ENCODE measurements at places on chromosomes 16 and 17. TPM values are rescaled to one million over a fixed set of nuclear protein-coding genes. Genes with fewer than 3 reads are reported as not detected.

DNA sequence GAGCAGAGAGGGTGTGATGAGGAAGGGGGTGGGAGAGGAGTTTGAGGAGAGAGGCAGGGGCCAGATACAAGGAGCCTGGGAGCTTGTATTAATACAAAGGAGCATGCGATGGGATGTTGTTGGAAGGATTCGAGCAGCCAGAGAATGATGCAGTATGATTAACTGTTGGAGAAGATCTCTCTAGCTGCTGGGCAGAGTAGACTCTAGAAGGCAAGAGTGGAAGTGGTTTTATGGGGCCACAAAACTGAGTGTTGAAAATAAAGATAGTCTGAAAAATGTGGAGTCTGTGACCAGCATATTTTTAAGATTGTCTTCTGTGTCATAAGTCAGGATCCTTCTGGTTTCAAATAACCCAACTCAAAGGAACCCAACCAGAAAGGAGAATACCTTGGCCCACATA, 98.3 kb downstream of the MSI2 start:
- no peak for DNase-seq
- no peaks in the 10 kb centered on the region for H3K27me3 ChIP-seq
- peaks cover 4% of the 10 kb centered on the region for H3K4me1 ChIP-seq
- peaks cover 1% of the 10 kb centered on the region for H3K36me3 ChIP-seq
- no peak overlapping the region for H3K27ac ChIP-seq

GRCh38 chr17:38429476-38430100, 1.3 kb downstream of the ARHGAP23 start:
- no peak for DNase-seq
- H3K27ac ChIP-seq, result peak overlapping the region; percentile 96
- H3K4me3 ChIP-seq, result peak overlapping the region; percentile 96
- no peaks in the 10 kb centered on the region for H3K36me3 ChIP-seq
- H3K27me3 ChIP-seq, result no peaks in the 10 kb centered on the region
- H3K4me1 ChIP-seq, result peaks cover 38% of the 10 kb centered on the region

DNA sequence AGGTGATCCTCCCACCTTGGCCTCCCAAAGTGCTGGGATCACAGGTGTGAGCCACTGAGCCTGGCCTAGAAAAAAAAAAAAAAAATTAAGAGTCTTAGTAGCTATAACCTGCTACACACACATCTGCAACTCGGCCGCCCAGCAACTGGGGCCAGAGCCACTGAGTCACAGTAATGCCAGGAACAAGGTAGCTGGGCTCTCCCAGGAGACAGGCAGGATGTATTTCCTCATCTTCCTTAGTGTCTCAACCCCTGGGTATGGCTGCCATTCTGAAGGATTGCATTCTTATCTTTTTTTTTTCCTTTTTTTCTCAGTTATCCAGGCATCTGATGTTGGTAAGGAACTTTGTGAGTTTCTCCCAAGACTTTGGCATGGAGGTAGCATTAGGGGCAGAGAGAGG, 7.1 kb upstream of the PSMD3 start:
- H3K4me1 ChIP-seq, result no peaks in the 10 kb centered on the region
- no peak for DNase-seq
- peaks cover 30% of the 10 kb centered on the region for H3K27me3 ChIP-seq
- no peak overlapping the region for H3K4me3 ChIP-seq
- H3K36me3 ChIP-seq, result no peaks in the 10 kb centered on the region

- H3K27me3 ChIP-seq, result no peaks in the 10 kb centered on the region
- no peak overlapping the region for H3K27ac ChIP-seq
- no peak overlapping the region for H3K4me3 ChIP-seq
- H3K36me3 ChIP-seq, result peaks cover 65% of the 10 kb centered on the region
- no peak for DNase-seq
- peaks cover 1% of the 10 kb centered on the region for H3K4me1 ChIP-seq
These were observed 7.6 kb upstream of the CDK5R1 start for GRCh38 chr17:32479074-32479617.

The RDM1 gene
- total RNA-seq, result not detected

The CYGB gene
- 1.3 TPM for total RNA-seq

DNA sequence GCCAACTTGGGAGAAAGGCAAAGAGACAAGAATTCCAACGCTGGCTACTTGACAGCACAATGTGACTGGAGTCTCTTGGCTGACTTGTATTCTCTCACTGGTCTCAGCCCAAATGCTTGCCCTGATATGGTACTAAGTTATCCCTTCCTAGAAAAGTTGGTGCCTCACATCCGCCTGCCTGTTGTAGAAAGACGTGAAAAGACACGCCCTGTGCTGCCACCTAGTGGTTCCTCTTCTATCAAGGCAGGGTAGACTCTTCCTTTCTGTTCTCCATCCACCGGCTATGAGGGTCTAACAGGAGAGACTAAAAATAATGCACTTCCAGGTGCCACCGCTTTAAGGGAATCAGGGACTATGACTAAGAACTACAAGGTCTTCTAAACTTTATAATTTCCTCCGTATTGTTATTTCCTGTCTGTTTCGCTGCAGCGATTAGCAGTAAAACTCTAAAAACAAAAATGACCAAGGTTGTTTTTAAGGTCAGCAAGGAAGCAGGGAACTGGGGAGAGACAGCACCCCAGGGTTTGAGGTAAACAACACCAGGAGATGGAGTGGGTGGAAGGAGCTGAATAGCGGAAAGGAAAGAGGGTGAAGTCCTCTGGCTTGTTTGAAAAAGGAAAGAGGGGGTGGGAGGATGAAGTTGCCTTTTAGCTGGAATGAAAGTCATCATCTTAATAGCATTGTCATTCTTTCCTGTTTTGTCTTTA, 109.5 kb downstream of the YPEL2 start:
- no peaks in the 10 kb centered on the region for H3K36me3 ChIP-seq
- H3K4me1 ChIP-seq, result peaks cover 5% of the 10 kb centered on the region
- no peak overlapping the region for H3K27ac ChIP-seq
- DNase-seq, result peak; percentile 88
- H3K27me3 ChIP-seq, result no peaks in the 10 kb centered on the region
- H3K4me3 ChIP-seq, result no peak overlapping the region

The CMTM2 gene
- total RNA-seq, result not detected

DNA sequence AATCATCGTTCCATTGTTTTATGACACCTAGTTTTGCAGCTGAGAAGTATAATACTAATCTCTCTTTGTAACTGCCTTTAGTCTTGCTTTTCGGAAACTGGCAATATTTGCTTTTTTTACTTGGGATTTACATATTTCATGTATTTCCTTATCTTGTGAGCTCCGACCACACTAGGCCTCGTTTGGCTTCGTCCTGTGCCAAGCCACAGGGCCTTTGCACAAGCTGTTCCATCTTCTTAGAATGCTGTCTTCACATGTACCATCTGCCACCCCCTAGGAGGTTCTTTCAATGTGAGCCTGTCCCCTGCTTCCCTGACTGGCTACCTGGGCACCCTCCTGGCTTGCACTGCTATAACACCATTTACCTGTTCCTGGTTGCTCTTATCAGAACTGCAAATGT, 77.2 kb downstream of the SHISA6 start:
- H3K36me3 ChIP-seq, result no peaks in the 10 kb centered on the region
- no peaks in the 10 kb centered on the region for H3K27me3 ChIP-seq
- no peaks in the 10 kb centered on the region for H3K4me1 ChIP-seq

GRCh38 chr16:77059446-77059845, 131.5 kb upstream of the MON1B start:
- H3K36me3 ChIP-seq, result no peaks in the 10 kb centered on the region
- no peak for DNase-seq
- H3K27ac ChIP-seq, result no peak overlapping the region
- H3K4me1 ChIP-seq, result no peaks in the 10 kb centered on the region
- no peak overlapping the region for H3K4me3 ChIP-seq
- H3K27me3 ChIP-seq, result no peaks in the 10 kb centered on the region

The EVPL gene
- total RNA-seq, result not detected

The KDM6B gene
- 1.1 TPM for total RNA-seq

The TBC1D3H gene
- not detected for total RNA-seq

DNA sequence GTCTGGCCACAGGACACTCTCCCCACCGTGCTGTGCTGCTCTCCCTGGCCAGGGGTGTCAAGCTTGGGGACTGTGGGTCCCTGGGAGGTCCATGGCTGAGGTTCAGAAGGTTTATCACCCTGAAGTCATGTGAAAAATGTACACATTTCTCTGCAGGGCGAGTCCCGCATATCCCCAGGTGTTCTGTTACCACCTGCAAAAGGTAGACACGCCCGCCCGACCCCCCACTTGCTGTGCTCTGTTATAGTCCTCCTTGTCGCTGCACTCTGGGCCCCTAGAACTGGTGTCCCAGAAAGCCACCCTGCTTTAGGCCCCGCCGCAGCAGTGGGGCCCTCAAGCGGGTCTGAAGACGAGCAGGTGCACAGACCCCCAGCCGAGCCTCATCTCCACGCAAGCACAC, 11.8 kb downstream of the JPT2 start:
- H3K4me1 ChIP-seq, result peaks cover 10% of the 10 kb centered on the region
- peaks cover 36% of the 10 kb centered on the region for H3K36me3 ChIP-seq
- no peak for DNase-seq
- no peaks in the 10 kb centered on the region for H3K27me3 ChIP-seq

The TPPP3 gene
- total RNA-seq, result 0.54 TPM

DNA sequence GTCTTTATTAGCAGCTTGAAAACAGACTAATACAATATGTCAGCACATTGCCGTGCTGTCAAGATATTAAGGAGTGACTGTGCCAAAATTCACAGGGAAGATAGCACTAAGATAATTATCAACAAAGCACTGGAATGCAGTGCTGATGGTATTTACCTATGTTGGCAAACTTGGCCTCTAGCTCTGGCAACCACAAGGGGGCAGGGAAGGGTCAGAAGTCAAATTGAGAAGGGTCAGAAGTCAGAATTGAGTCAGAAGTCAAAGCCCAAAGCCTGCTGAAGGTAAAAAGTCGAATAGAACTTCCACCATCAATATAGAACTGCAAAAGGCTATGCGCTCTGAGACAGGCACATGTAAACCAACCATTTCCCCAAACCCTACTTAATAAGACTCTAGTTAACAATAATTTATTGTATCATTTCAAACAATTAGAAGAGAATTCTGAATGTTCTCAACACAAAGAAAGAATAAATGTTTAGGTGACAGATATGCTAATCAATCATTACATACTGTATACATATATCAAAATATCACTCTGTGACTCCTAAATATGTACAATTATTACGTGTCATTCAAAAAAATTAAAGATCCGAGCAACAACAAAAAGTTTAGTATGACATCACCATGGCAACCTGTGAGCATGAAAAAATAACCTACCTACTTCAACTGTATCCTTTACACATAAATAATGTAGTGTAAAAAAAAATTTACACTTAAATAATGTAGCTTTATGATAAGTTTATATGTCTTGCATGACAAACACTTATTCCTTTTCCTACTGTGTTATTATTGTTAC, 916.1 kb downstream of the KCNJ2 start:
- H3K27me3 ChIP-seq, result no peaks in the 10 kb centered on the region
- no peak for DNase-seq
- no peak overlapping the region for H3K27ac ChIP-seq
- H3K36me3 ChIP-seq, result no peaks in the 10 kb centered on the region
- H3K4me3 ChIP-seq, result no peak overlapping the region

DNA sequence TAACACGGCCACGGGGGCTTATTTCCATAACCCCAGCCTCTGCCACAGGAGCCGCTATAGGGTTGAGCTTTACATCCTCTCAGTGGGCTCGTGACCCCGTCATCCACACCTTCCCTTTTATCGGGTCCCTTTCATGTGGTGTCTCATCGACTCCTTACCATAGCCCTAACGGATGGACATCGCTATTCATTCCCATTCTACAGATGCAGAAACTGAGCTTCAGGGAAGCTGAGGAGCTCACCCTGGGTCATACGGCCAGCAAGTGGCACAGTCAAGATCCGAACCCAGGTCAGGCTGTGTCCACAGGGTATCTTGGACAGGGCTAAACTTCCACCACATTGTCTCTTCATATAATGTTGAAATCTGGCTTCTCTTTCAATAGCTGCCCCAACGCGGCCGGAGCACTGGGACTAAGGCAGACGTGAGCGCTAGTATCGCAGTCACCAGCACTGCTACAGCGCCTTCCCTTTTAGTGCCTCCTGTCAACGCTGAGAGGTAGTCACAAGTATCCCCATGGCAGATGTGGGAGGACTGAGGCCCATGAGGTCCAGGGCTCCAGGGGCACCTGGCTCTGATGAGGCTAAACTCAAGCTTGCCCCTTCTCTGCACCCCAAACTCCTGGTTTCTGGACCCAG, 50.8 kb downstream of the SOCS1 start:
- H3K27me3 ChIP-seq, result no peaks in the 10 kb centered on the region
- H3K36me3 ChIP-seq, result no peaks in the 10 kb centered on the region
- no peak overlapping the region for H3K27ac ChIP-seq
- no peak overlapping the region for H3K4me3 ChIP-seq
- no peak for DNase-seq
- peaks cover 20% of the 10 kb centered on the region for H3K4me1 ChIP-seq

GRCh38 chr17:18994631-18995030, 9.9 kb downstream of the FAM83G start:
- H3K4me3 ChIP-seq, result no peak overlapping the region
- H3K4me1 ChIP-seq, result peaks cover 10% of the 10 kb centered on the region
- DNase-seq, result peak; percentile 23
- no peaks in the 10 kb centered on the region for H3K27me3 ChIP-seq

GRCh38 chr16:56966093-56966475, 4.3 kb downstream of the CETP start:
- H3K36me3 ChIP-seq, result no peaks in the 10 kb centered on the region
- peaks cover 3% of the 10 kb centered on the region for H3K27me3 ChIP-seq
- H3K4me3 ChIP-seq, result no peak overlapping the region
- H3K4me1 ChIP-seq, result peaks cover 28% of the 10 kb centered on the region
- H3K27ac ChIP-seq, result peak overlapping the region; percentile 46
- no peak for DNase-seq

The ASIC2 gene
- total RNA-seq, result under 0.01 TPM

Data from IMR-90 (cell line).